Camera-type eye (tissue), 1 donor: ENCODE measurements at places on chromosomes 4 and X. TPM values are rescaled to one million over a fixed set of nuclear protein-coding genes. Genes with fewer than 3 reads are reported as not detected.

The POU3F4 gene
- not detected for total RNA-seq

The IQCM gene
- not detected for total RNA-seq

The PYURF gene
- total RNA-seq = 66.1 TPM

The INTS6L gene
- 26.5 TPM for total RNA-seq

The GUCY1B1 gene
- 33.1 TPM for total RNA-seq

The LEF1 gene
- 19.6 TPM for total RNA-seq

The FGG gene
- not detected for total RNA-seq

The ABCG2 gene
- 20.2 TPM for total RNA-seq

The FREM3 gene
- total RNA-seq = 0.93 TPM

The EIF4E gene
- total RNA-seq = 188 TPM

The PLAC8 gene
- 3.0 TPM for total RNA-seq

The MAGEA1 gene
- total RNA-seq = not detected

The GPRASP2 gene
- total RNA-seq = 78.6 TPM

The KLKB1 gene
- 2.1 TPM for total RNA-seq

The NUDT10 gene
- 13.7 TPM for total RNA-seq

The OFD1 gene
- 49.0 TPM for total RNA-seq

The CD38 gene
- 2.5 TPM for total RNA-seq

The ZNF157 gene
- total RNA-seq = 2.6 TPM

The CCNQ gene
- total RNA-seq = 15.9 TPM

The HS6ST2 gene
- total RNA-seq = 5.7 TPM

The TACC3 gene
- 17.2 TPM for total RNA-seq

The GPR78 gene
- 2.1 TPM for total RNA-seq

The NUP62CL gene
- 6.1 TPM for total RNA-seq

The F8 gene
- total RNA-seq = 5.9 TPM

The MAGED4 gene
- 77.3 TPM for total RNA-seq

The CXorf38 gene
- 16.0 TPM for total RNA-seq

The HSD17B13 gene
- total RNA-seq = 0.27 TPM

The L1CAM gene
- 57.3 TPM for total RNA-seq

The NAA11 gene
- total RNA-seq = not detected

The NAT8L gene
- total RNA-seq = 3.5 TPM

The FAT4 gene
- total RNA-seq = 96.9 TPM

The SH3D19 gene
- 59.9 TPM for total RNA-seq

The CTAG2 gene
- total RNA-seq = not detected
